MG63 (cell line): ENCODE measurements at places on chromosomes 5 and 9. TPM values are rescaled to one million over a fixed set of nuclear protein-coding genes. Genes with fewer than 3 reads are reported as not detected.

Gene UNC13B
- total RNA-seq: 1.2 and 2.4 TPM in 2 replicates

Gene FOXD1
- total RNA-seq: 9.6 and 26.5 TPM in 2 replicates

Gene CDC20B
- not detected in 2 replicates for total RNA-seq

Gene PCDHGB4
- total RNA-seq: 0.17 and 0.26 TPM in 2 replicates

Gene IL31RA
- total RNA-seq: 0.63 TPM in 1 of 2 replicates, not detected in the other

Gene CCL21
- total RNA-seq: not detected in 2 replicates

Gene MSMP
- total RNA-seq: not detected in 2 replicates

Gene SLC34A3
- total RNA-seq: not detected in 2 replicates

Gene HAUS6
- 22.9 and 41.9 TPM in 2 replicates for total RNA-seq
